CD4-positive, alpha-beta T cell treated with Interleukin-15 for 4 hours (primary cell): ENCODE measurements at places on chromosomes 1 and 21.

GRCh38 chr21:37207441-37208009 lies 59.6 kb downstream of the VPS26C start:
- no peak for DNase-seq

- DNase-seq, result no peak
These were observed 46.2 kb downstream of the AHDC1 start for GRCh38 chr1:27557596-27558340.

DNA sequence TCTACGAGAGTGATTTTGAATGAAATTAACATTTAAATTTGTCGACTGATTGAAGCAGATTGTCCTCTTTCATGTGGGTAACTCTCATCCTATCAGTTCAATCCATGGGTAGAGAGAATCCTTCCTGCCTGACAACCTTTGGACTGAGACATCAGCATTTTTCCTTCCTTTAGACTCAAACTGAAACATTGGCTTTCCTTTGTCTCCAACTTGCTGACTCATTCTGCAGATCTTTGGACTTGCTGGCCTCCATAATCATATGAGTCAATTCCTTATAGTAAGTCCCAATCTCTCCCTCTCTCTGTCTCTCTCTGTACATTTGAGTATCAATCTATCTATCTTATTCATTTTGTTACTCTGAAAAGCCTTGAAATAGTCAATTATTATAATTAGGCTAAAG lies 416.7 kb downstream of the LRRIQ3 start:
- DNase-seq, result no peak

DNA sequence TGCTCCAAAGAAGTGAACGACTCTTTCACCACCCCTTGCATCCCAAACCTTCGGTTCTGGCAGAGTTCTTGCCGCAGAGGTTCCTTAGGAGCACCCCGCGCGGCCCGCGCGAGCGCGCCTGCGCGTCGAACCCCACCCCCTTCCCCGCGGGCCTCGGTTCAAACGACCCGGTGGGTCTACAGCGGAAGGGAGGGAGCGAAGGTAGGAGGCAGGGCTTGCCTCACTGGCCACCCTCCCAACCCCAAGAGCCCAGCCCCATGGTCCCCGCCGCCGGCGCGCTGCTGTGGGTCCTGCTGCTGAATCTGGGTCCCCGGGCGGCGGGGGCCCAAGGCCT lies at the start of gene C1orf56:
Gene C1orf56 (plus strand): TSS at position 161 of the 334 bp plus-strand sequence. CDS start 97 bp downstream, at position 258.
- DNase-seq, result peak; percentile 56

- DNase-seq, result no peak
These were observed 216.9 kb downstream of the NUF2 start for GRCh38 chr1:163538667-163539066.

DNA sequence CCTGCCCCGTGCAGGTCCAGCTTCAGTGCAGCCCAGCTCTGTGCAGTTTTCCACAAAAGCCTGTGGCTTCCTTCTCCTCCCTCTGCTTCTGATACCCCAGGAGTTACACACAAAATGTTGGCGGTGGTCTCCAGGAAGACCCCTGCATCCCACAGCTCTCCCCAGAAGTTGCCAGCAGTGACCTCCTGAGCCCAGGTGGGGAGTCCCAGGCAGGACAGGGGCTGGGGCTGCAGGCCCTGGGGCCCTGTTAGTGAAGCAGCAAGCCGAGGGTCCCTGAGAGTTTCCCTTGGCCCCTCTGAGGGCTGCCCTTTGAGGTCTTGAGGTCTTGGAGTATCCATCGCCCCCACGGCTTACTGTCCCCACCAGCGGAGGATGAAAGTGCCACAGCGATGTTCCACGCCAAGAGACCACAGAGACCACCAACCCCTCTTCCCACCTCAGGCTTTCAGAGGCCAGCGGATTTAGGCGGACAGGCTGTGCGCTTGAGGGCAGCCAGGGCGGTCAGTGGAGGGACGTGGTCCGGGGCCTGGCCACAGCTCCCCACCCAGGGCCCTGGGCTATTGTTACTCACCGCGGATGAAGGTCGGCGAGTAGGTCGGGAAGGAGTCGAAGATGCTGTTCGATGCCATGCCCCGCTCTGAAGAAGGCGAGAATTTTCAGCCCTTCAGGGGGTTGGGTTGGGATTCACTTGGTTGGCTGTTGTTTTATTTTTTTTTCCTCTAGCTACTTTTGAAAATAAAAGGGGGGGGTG lies 34.0 kb upstream of the RUNX3 start:
- DNase-seq, result no peak

- DNase-seq, result peak; percentile 32
These were observed 22.9 kb downstream of the BCAS2 start for GRCh38 chr1:114558544-114558943.

- no peak for DNase-seq
These were observed 21.9 kb upstream of the GPR157 start for GRCh38 chr1:9150582-9151327.

DNA sequence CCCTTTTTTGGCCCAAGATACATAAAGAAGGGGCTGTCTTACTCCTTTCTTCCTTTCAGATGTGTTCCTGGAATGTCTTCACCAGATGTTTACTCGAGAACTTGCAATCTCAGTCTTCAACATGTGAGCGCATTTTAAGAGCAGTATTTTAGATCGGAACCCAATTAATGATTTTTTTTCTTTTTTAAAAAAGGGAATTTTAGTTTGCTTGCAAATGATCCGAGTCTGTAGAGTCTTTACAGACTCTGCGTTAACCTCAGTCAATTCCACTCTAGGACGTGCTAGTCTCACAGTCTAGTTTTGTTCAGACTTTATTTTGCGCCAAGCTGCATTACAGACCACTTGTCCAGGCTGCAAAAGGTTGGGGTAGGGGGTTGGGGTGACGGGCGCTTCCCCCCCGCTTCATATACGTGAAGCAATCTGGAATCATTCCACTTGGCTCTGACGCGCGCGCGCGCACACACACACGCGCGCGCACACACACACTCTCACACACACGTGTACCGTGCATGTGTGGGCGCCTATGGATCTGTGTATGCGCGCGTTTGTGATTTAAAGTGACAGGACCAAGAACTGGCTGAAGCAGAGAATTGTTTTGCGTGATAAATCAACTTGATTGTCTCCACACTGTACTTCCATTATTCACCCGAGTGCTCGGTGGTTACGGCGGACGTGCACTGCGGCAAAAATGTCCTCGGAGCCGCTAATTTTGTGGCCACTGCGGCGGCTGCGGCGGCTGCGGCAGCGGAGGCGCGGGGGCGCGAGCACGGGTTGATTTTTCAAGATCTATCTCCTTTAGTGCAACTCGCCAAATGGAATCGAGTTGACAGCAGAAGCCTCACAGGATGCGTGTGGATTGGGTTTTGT lies 25.6 kb upstream of the NFIA start:
- DNase-seq, result peak; percentile 31

DNA sequence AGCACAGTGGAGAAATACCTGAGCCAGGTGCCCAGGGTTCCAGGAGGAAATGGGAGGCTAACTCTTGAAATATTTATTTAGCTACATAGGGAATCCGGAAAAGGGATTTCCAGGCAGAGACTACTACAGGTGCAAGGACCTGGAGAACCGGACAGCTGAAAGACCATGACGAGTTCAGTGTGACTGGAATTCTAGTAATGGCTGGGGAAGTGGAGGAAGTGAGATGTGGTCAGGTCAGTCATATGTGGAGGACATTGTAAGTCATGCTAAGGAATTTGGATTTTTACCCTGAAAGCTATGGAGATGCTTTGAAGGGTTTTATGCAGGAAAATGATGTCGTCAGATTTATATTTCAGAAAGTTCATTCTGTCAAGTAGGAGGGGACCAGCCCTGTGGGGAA lies 1.8 kb downstream of the CAP1 start:
- no peak for DNase-seq

DNA sequence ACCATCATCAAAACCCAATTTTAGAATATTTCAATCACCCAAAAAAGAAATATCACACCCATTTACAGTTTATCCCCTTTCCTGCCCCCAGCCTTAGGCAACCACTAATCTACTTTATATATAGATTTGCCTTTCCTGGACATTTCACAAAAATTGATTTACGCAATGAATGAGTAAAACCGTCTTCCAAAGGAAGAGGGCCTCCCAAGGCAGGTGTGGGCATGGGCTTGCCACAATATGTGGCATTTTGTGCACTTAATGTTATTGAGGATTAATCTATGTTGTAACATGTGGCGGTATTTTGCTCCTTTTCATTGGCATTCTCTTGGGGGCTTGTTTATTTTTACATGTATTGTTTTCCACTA lies 11.8 kb upstream of the BMP8B start:
- DNase-seq, result no peak

DNA sequence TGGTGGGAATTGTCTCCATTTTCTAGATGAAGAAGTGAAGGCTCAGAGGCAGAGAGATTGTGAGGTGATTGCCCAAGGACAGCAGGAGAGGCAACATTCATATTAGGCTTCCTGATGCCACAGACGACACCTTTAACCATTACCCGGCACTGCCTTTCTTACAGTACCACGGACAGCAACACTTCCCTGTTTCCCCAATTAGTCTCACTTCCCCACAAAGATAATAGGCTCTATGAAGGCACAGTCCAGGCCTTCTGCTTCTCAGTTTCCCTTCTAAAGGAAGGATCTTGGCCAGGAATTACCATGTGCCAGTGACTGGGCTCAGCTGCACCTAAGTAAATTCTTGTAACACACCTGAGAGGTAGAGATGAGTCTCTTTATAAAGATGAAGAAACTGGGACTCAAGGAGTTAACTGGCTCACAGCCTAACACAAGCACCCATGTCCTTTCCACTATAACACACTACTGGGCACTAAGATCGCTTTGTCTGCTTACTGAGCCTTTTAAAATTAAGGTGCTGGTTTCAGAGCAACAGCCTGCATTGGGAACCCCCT lies 9.6 kb downstream of the IGSF9 start:
- DNase-seq, result no peak

DNA sequence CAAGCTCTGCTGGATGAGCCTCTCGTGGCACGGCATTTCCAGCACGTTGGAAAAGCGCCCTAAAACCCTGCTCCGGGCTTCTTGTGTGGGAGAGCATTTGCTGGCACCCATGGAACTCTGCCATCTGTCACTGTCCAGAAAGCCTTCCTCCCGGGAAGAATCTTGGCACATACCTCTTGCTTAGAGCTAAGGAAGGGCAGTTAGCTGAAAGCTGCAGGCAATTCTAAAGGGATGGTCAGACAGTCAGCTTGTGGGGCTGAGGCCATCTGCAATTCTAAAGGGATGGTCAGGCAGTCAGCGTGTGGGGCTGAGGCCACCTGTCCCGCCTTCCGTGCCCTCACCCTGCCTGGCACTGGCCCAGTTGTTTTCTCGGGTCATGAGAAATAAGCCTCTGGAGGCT lies 139.0 kb upstream of the TMEM51 start:
- DNase-seq, result no peak

GRCh38 chr1:207288315-207288714 lies 33.2 kb upstream of the CD55 start:
- DNase-seq, result no peak
